ENCODE measurements at places on chromosomes 16 and 17. TPM values are rescaled to one million over a fixed set of nuclear protein-coding genes. Genes with fewer than 3 reads are reported as not detected.

Gene PRR11
- 49.2 TPM for total RNA-seq

Gene COL1A1
- total RNA-seq: 577 TPM

Gene NLRP1
- 17.6 TPM for total RNA-seq

Gene TP53TG3C
- total RNA-seq: under 0.01 TPM

Gene FDXR
- total RNA-seq: 24.8 TPM

Gene CIBAR2
- total RNA-seq: not detected

Gene DCTN5
- 27.2 TPM for total RNA-seq

Gene OGFOD3
- total RNA-seq: 19.7 TPM

Gene GPR142
- total RNA-seq: not detected

Gene PRMT7
- total RNA-seq: 56.5 TPM

Gene SLC13A5
- not detected for total RNA-seq

Gene CCL18
- total RNA-seq: not detected

Gene KCNJ16
- total RNA-seq: not detected

Gene EME1
- 10.3 TPM for total RNA-seq

Gene MYH13
- total RNA-seq: not detected

Gene SPATA22
- 1.1 TPM for total RNA-seq

Gene FOXN1
- total RNA-seq: not detected

Gene HOXB2
- 5.9 TPM for total RNA-seq

Gene TSPOAP1
- not detected for total RNA-seq

Gene CASKIN1
- total RNA-seq: 0.73 TPM

Gene SLC16A13
- 0.39 TPM for total RNA-seq

Gene KRTAP4-2
- total RNA-seq: not detected

Gene CCL14
- total RNA-seq: not detected

Gene G6PC1
- not detected for total RNA-seq

Gene ALDH3A1
- total RNA-seq: 0.20 TPM

Gene FN3K
- 2.2 TPM for total RNA-seq

Gene PRDM7
- not detected for total RNA-seq

Gene CHRNE
- 0.37 TPM for total RNA-seq

Gene CFAP97D1
- total RNA-seq: under 0.01 TPM

Gene MMP28
- 0.37 TPM for total RNA-seq

Gene HEATR9
- not detected for total RNA-seq

Gene RAB26
- total RNA-seq: 0.20 TPM

Gene CSH2
- not detected for total RNA-seq

Gene OR4D1
- total RNA-seq: not detected

Gene TIMP2
- 99.7 TPM for total RNA-seq

Gene NPW
- 1.5 TPM for total RNA-seq

Gene KRTAP17-1
- total RNA-seq: not detected

Gene KRTAP3-1
- total RNA-seq: not detected

Gene TRPV3
- 1.1 TPM for total RNA-seq

Gene KRT32
- total RNA-seq: not detected

Gene SLC6A2
- total RNA-seq: not detected

Gene TEKT1
- not detected for total RNA-seq

Gene FOXL1
- 32.6 TPM for total RNA-seq

Gene CRAMP1
- total RNA-seq: 9.6 TPM

Measured in subcutaneous preadipocyte (primary cell).